ENCODE measurements at places on chromosomes 2 and 18. TPM values are rescaled to one million over a fixed set of nuclear protein-coding genes. Genes with fewer than 3 reads are reported as not detected.

The SERPINB12 gene
- not detected for total RNA-seq

DNA sequence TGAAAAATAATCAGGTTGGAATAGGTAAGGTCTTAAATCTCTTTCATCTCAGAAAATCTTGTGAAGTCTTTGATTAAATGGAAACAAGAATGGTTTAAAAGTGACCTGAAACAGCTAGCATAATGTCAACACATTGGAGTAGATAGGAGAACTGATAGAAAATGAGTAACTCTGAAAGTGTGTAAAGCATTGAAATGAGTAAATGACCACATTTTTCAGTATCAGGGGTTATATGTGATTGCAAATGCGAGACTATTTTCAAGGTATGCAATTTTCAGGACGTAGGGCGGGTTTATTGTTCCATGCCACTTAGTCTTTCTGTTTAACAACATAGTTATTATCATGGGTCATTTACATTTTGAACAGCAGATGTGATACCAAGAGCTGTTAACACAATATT, 1383.2 kb downstream of the LRP1B start:
- DNase-seq, result no peak

The TRIM43 gene
- not detected for total RNA-seq

DNA sequence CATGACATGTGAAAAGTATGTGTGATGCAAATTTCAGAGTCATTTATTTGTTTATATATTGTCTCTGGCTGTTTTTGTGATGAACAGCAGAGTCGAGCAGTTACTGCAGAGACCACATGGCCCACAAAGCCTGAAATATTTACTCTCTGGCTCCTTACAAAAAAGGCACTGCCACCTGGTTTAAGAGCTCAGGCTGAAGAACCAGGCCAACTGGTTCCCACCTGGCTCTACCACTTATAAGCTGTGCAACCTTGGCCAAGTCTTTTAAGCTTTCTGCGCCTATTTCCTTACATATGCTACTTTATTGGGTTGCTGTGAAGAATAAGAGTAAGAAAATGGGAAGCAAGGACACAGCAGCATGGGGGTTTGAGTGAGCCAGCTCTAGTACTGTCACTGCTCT, 207.6 kb downstream of the L3MBTL4 start:
- no peak for DNase-seq

The MYOM1 gene
- 12.6 TPM for total RNA-seq

The DES gene
- total RNA-seq, result 3.5 TPM

- no peak for DNase-seq
Observed at GRCh38 chr2:170950221-170950761, 21.2 kb downstream of the GORASP2 start.

DNA sequence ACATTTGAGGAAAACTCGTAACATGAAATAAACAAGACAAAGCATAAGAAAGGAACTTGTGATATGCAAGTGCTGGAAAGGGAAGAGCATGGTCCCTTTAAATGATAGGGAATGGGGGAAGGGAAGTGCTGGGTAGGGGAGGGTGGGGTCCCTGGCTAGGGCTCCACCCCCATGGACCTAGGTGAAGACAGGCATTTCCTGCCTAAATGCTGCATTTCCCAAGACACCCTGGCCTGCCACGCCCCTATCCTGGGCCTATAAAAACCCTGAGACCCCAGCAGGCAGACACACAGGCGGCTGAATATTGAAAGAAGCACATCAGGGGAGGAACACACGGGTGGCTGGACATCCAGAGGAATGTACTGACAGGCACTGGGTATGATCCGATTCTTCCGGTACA, 499.9 kb downstream of the ZEB2 start:
- no peak for DNase-seq

- DNase-seq, result no peak
Observed at GRCh38 chr18:65526099-65526498, 224.7 kb upstream of the CDH7 start.

The AFF3 gene
- total RNA-seq, result 70.3 TPM

DNA sequence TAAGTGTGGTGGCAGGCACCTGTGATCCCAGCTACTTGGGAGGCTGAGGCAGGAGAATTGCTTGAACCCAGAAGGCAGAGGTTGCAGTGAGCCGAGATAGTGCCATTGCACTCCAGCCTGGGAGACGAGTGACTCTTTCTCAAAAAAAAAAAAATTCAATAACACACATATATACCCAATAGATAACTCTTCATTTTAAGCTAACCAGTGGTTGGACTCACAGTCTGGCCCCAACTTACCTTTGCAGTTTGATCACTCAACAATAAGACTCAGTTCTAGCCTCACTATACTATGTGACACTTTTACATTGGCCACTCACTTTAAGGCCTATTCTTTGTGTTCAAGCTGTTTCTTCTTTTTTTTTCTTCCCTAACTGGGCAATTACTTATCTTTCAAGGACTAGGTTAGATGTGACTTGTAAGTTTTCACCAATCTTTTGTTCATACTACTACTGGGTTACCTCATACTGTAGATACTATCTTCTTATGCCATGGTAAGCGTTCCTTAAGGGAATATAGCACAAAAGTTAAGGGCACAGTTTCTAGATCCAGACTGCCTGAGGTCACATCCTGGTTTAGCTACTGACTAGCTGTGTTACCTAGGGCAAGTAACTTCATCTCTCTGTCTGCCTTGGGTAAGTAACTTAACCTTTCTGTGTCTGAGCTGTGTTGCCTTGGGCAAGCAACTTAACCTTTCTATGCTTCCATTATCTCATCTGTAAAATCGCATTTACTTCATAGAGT, 6.3 kb upstream of the GTF3C2 start:
- DNase-seq, result no peak

The ID2 gene
- 94.2 TPM for total RNA-seq
